HuH-7 (cell line): ENCODE measurements at places on chromosomes 1 and 21.
A peak's percentile ranks its signal among the peaks of the same experiment; 100 is the strongest.

DNA sequence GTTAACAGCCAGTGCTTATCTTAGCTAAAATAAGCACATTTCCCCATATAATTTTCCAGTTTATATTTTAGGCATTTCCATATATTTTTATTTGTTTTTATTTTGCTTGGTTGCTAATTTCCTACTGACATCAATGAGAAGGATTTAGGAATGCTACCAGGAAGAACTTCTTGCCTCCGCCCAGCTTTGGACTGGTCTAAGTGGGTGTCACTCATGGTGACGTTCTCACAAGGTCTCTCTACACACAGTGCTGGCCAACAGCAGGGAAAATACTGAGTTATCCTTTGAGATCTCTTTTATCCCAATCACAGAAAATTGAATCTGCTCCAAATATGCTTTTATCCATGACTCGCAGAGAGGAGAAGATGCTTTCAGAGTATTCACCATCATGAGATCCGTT is 13.2 kb downstream of the MX1 start:
- no peak for DNase-seq

- DNase-seq = no peak
These were observed 62.3 kb downstream of the CCDC185 start for GRCh38 chr1:223455470-223455869.

- DNase-seq = no peak
These were observed 2.8 kb downstream of the TAL1 start for GRCh38 chr1:47229031-47229885.

- no peak for DNase-seq
These were observed 601.0 kb downstream of the NUF2 start for GRCh38 chr1:163922743-163923201.

GRCh38 chr21:41504030-41504429 is 3.9 kb downstream of the TMPRSS2 start:
- DNase-seq = no peak

- DNase-seq = no peak
These were observed 85.9 kb downstream of the PDE9A start for GRCh38 chr21:42739061-42739931.

- DNase-seq = no peak
These were observed 36.9 kb downstream of the WDR64 start for GRCh38 chr1:241688940-241689368.

GRCh38 chr1:87284456-87285240 is 44.0 kb upstream of the LMO4 start:
- DNase-seq = peak; percentile 25

DNA sequence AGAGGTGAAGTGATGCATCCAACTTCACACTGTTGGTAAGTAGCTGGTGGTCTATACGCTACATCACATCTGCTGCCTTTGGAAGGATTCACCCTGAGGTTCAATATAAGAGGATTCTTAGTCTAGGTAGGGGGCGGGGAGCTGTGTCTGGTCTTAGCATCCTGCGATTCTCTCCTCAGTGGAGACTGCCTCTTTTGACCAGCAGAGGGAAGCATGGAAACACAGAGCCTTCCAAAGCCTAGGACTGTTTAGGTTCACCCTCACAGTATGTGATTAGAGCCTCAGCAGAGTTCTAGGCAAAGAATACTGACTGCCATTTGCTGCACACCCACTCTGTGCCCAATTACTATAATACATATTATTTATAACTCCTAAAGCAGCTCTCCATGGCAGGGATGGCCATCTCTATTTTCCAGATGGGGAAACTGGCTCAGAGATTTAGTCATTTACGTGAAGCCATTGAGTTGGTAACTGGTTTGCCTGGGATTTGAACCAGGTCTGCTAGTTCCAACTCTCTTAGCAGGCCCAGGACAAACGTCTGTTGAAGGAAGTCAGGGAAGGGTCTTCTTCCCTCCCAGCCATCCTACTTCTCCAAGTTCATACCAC is 28.9 kb upstream of the EFCAB14 start:
- DNase-seq = peak; percentile 49

DNA sequence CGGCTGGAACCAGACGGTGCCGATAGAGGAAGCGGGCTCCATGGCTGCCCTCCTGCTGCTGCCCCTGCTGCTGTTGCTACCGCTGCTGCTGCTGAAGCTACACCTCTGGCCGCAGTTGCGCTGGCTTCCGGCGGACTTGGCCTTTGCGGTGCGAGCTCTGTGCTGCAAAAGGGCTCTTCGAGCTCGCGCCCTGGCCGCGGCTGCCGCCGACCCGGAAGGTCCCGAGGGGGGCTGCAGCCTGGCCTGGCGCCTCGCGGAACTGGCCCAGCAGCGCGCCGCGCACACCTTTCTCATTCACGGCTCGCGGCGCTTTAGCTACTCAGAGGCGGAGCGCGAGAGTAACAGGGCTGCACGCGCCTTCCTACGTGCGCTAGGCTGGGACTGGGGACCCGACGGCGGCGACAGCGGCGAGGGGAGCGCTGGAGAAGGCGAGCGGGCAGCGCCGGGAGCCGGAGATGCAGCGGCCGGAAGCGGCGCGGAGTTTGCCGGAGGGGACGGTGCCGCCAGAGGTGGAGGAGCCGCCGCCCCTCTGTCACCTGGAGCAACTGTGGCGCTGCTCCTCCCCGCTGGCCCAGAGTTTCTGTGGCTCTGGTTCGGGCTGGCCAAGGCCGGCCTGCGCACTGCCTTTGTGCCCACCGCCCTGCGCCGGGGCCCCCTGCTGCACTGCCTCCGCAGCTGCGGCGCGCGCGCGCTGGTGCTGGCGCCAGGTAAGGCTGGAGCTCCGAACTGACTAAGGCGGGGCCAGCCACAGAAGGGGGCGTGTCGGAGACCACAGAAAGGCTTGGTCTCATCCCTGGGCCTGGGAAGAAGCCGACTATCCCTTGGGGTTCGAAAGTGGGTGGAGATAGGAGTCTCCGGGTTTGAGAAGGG is 486 bp downstream of the SLC27A3 start:
- DNase-seq = peak; percentile 84

GRCh38 chr1:238488401-238488800 is 597.7 kb upstream of the ZP4 start:
- DNase-seq = no peak

DNA sequence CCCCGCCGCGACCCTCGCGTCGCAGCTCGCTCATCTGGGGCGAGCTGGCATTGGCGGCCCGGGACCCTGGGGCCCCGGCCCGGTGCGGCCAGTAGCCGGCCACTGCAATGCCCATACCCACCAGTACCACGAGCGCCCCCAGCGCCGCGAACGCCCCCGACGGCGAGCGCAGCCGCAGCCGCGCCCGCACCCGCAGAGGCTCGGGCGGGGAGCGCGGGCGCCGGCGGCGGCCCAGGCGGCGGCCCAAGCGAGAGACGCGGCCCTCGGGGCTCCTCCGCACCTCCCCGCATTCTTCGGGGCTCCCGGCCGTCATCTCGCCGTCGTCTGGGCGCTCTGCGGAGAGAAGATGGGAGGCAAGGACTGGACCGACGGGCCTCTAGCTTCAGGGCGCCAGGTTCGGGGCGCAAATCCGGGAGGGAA is 2.2 kb downstream of the TMEM200B start:
- DNase-seq = no peak

GRCh38 chr1:69126796-69127195 is 440.9 kb upstream of the LRRC7 start:
- no peak for DNase-seq

DNA sequence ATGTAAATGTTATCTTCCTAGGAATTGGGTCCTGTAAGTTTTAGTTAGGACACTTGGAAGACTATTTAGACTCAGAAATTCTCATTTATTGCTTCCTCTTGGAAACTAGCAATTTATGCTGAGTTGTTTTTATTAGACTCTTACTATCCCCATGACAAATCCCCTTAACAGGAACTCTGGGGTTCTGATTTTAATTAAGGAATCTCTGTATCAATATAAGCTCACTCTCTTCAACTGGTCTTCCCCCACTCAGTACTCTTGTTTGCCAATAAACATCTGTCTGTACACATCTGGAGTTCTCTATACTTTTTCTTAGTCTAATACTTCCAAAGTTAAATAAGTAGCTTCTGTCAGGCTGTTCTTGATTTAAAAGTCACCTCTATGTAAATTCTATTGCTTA is 64.1 kb upstream of the TBX15 start:
- DNase-seq = no peak

- no peak for DNase-seq
These were observed 19.9 kb downstream of the BEND5 start for GRCh38 chr1:48756683-48757316.

DNA sequence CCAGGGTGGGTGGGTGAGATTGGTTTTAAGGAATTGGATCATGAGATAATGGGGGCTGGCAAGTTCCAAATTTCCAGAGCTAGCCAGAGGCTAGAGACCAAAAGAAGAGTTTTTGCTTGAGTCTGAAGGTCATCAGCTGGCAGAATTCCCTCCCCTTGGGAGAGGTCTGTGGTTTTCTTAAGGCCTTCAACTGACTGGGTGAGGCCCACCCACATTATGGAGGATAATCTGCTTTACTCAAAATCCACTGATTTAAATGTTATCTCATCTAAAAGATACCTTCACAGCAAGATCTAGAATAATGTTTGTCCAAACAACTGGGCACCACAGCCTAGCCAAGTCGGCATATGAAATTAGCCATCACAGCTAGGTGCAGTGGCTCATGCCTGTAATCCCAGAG is 156.4 kb downstream of the URB2 start:
- DNase-seq = no peak

GRCh38 chr21:42341776-42342542 is 8.8 kb downstream of the TFF2 start:
- DNase-seq = no peak

DNA sequence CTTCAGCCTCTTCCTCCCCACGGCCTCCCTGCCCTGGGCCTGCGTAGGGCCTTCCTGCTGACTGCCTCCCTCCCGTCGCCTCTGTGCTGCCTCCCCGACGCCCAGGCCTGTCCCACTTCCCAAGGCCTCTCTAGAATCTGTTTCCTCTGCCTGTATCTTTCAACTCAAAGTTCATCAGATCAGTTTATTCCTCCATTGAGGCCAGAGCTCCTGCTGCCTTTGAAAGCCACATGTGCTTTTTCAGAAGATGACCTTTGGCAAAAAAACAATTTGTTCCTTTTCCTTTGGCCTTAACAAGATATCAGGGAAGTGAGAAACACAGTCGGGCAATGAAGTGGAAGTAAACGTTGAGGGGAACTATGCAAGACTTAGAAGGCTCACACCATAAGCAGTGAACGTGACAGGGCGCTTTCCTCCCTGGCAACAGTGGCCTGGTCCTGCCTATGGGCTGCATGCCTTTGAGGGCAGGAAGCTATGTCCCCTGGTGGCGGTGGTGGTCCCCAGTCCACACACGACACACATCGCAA is 85.9 kb downstream of the PSMG1 start:
- DNase-seq = no peak

- DNase-seq = no peak
These were observed 7.7 kb downstream of the C1QB start for GRCh38 chr1:22660716-22661241.

- DNase-seq = no peak
These were observed 16.1 kb downstream of the IFT25 start for GRCh38 chr1:53929246-53929960.

DNA sequence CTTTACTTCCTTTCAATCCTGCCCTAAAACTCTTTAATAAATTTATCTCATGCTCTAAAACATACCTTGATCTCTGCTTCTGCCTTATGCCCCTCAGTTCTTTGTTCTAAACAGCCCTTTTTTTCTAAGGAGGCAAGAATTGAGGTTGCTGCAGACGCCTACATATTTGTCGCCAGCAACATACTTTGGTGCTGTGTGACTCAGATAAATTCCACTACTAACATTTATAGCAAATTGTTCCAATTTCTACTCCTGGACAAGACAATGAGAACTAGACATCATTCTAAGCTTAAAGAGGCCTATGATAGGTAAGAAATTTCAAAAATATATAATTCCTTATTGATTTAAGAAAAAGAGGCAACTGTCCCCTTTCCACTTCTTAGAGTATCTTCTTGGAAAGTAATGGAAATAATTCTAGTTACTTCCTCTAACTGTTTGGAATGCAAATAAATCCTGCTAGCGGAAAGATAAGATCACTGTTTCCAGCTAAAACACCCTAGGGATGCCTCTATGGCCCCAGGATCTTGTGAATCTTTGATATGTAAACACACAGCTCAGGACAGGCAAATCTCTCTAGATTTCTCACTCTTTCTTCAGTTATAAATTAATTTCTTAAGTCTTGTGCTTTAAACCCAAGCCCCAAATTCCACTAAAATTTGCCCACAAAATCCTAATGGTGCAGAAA is 869.1 kb downstream of the KCNT2 start:
- DNase-seq = no peak

DNA sequence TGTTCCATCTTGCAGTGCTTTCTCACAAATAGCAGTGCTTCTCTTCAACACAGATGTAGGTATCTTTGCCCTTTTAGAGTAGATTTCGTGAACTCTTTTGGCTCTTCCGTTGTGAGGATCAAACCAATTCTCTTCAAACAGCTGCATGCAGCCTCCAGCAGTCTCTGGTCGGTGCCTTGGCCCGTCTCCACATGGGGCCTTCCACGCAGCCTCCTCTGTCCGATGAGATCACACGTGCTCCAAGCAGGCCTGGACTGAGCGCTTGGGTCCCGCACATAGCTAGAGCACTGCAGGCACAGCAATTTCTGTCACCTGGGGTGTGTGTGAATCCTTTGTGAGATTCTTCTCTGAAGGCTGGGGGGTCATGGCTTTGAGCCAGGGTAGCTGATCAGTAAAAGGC is 82.8 kb upstream of the KCNE2 start:
- no peak for DNase-seq

DNA sequence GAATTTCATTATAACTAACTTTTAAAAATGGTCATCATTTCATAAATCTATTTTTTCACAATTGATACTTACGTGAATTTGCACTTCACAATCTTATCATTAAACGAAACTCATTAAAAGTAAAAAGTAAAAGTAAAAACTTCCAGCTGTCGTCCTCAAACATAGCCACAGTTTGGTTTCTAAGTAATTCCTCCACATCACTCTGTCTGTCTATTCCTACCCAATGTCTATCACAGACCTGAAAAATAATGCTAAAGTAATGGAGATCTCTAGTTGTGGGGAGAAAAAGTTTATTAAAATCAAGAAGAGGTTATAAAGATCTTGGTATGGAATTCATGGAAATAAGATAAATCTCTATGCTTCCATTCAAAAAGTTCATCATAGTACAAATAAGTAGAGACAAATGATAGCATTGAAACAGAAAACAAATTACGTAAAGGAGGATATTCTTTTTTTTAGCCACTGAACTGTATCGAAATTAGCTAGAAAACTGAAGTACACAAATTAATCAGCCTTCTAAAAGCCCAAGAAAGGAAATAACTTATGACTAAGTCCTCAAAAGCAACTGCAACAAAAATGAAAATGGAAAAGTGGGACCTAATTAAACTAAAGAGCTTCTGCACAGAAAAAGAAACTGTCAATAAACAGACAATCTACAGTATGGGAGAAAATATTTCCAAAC is 148.6 kb downstream of the TIAM1 start:
- DNase-seq = no peak

GRCh38 chr1:100879422-100879821 is 15.2 kb downstream of the EXTL2 start:
- no peak for DNase-seq

GRCh38 chr1:162974810-162975209 is 94.4 kb upstream of the RGS4 start:
- DNase-seq = no peak

- DNase-seq = no peak
These were observed 6.5 kb upstream of the FAAP20 start for GRCh38 chr1:2201062-2201461.

GRCh38 chr1:179794146-179794545 is 51.1 kb downstream of the FAM163A start:
- DNase-seq = no peak

- DNase-seq = no peak
These were observed 273.1 kb downstream of the MATN1 start for GRCh38 chr1:30450148-30450817.
